ENCODE measurements at places on chromosomes 11 and 22.

DNA sequence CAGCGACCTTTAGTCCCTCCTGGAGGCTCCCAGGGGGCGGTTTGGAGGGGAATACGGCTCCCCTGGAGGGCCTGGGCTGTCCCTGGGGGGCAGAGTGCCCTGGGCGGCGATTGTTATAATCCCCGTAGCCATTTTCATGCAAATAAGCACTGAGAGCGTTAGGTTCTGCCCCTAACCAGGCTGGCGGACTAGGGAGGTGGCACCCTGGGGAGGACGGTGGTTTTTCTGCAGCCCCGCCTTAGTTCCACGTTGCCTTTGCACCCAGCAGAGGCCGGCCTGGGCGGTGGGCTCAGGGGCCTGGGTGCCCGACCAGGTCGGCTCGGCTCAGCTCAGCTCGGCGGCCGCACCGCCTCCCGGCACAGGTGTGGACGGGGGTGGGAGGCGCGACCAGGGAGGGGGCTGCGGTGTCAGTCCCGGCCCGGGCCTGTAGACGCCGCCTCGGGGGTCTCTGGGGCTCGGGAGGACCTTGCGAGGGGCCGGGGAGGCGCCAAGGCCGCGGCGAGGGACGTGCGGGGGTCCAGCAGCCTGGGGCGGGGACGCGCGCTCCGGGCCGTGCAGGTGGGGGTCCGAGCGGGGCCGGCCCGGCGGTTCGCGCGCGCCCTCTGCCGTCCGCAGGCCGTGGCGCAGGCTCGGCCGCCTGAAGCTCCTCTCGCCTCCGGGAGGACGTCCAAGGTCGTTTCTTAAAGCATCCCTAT, 2.3 kb upstream of the DUSP8 start:
- DNase-seq = peak; percentile 85
- H3K4me1 ChIP-seq = peaks cover 42% of the 10 kb centered on the region

DNA sequence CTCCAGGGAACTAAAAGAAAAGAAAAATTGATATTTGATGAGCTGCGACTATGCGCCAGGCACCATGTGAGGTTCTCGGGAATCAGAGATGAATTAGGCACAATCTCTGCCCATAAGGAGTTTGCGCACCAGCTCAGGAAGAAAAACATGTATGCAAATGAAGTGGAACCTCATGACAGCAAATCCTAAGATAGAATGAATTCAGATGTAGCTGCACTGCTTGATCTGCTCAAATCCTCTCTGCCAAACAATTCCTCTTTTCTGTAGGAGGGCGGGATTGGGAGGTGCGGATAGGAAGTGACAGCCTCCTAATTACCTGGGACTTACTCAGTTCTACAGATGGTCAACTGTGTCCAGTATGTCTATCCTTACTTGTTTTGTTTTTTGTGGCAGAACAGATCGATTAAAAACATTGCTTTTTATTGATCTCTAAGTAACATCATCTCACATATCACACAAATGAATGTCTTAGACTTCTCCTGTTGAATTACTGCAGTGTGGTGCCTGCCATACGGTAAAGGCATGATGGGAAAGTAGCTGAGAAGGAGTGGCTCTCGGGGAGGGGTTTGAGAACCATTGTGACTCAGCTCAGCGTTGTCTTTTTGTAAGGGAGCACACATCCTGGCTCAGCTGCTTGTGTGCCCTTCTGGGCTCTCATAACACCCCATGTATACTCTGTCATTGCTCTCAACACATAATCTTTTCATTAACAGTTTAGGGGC, 13.9 kb downstream of the CRTAM start:
- no peaks in the 10 kb centered on the region for H3K4me1 ChIP-seq
- H3K36me3 ChIP-seq = no peaks in the 10 kb centered on the region
- peaks cover 9% of the 10 kb centered on the region for H3K27me3 ChIP-seq
- no peak for DNase-seq
- no peak overlapping the region for H3K27ac ChIP-seq

GRCh38 chr11:9301720-9302119, 12.7 kb downstream of the TMEM41B start:
- no peaks in the 10 kb centered on the region for H3K27me3 ChIP-seq
- peaks cover 28% of the 10 kb centered on the region for H3K36me3 ChIP-seq
- no peak for DNase-seq
- H3K27ac ChIP-seq = no peak overlapping the region

DNA sequence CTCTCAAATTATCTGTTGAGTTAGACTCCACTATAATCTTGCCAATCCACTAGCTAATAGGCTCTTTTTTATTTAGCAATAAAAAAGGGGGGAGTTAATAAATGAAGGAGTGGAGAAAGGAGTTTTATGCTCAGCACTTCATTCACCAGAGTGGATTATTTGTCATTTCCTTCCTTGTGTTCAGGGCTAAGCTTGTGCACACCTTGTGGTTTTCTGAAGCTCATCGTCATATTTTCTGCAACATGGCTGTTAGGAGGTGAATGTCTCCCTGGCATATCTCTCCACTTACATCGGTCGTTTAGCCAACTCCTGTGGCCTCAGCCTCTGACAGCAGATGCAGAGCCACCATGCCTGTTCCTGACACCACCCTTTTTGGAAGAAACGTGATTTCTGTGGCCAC, 83.9 kb upstream of the MTNR1B start:
- no peaks in the 10 kb centered on the region for H3K27me3 ChIP-seq
- H3K36me3 ChIP-seq = no peaks in the 10 kb centered on the region
- H3K27ac ChIP-seq = no peak overlapping the region
- H3K4me1 ChIP-seq = no peaks in the 10 kb centered on the region

GRCh38 chr11:1869427-1870325, 16.8 kb downstream of the LSP1 start:
- no peak for DNase-seq
- H3K4me3 ChIP-seq = peak overlapping the region; percentile 28
- no peaks in the 10 kb centered on the region for H3K36me3 ChIP-seq
- H3K4me1 ChIP-seq = peaks cover 38% of the 10 kb centered on the region
- peak overlapping the region; percentile 40 for H3K27ac ChIP-seq
- H3K27me3 ChIP-seq = no peaks in the 10 kb centered on the region

- no peak overlapping the region for H3K4me3 ChIP-seq
- H3K27ac ChIP-seq = no peak overlapping the region
- DNase-seq = no peak
- H3K36me3 ChIP-seq = peaks cover 20% of the 10 kb centered on the region
Observed at GRCh38 chr11:33742249-33742851, 6.1 kb upstream of the CD59 start.

DNA sequence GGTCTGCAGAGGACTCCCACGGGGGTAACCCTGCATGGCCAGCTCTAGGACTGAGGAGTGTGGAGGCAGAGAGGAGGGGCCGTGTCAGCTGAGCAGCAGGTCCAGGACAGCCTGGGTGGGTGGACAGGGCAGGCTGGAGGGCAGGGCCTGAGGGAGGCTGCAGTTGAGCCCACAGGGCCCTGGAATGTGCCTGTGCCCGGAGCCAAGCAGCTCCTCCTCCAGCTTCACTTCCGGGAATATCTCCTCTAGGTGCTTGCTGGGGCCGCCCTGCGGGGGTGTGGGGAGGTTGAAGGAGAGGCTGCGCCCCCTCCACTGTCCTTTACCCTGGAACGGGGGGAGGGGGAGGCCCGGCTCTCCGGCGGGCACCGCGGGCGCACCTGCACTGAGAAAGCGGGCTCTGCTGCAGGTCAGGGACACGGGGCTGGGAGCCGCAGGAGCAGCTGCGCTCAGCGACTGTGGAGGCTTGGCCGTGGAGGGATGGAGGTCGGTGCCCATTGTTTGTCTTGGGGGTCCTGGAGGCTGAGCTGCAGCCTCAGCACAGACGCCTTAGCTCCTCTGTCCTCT, 1293.2 kb downstream of the BRD1 start:
- no peaks in the 10 kb centered on the region for H3K27me3 ChIP-seq
- no peaks in the 10 kb centered on the region for H3K36me3 ChIP-seq
- H3K27ac ChIP-seq = no peak overlapping the region
- DNase-seq = no peak

- H3K4me3 ChIP-seq = no peak overlapping the region
- H3K4me1 ChIP-seq = no peaks in the 10 kb centered on the region
- no peak for DNase-seq
- no peak overlapping the region for H3K27ac ChIP-seq
- H3K27me3 ChIP-seq = no peaks in the 10 kb centered on the region
Observed at GRCh38 chr11:32305460-32305859, 129.9 kb downstream of the WT1 start.

GRCh38 chr11:129453293-129453721, 77.7 kb downstream of the BARX2 start:
- peaks cover 21% of the 10 kb centered on the region for H3K27me3 ChIP-seq
- no peak overlapping the region for H3K4me3 ChIP-seq
- H3K27ac ChIP-seq = no peak overlapping the region
- H3K4me1 ChIP-seq = no peaks in the 10 kb centered on the region

- no peaks in the 10 kb centered on the region for H3K4me1 ChIP-seq
- no peaks in the 10 kb centered on the region for H3K27me3 ChIP-seq
- no peaks in the 10 kb centered on the region for H3K36me3 ChIP-seq
Observed at GRCh38 chr11:87966216-87966615, 209.0 kb downstream of the RAB38 start.

DNA sequence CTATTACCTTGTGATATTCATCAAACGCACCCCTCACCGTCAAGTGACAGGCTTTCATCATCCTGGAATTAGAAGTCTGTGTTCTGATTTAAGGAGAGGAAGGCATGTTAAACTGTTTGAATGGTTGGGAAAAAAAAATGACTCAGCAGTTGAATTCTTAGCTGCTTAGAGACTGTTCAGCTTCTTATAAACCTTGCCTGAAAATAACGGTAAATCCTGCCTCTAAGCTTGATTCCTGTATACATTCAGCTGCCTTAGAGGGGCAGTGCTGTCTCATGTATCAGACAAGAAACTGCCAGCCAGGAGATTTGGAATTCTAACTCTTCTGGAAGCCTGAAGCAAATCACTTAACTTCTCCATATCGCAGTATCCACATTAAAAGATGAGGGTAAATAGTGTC, 437.4 kb downstream of the JRKL start:
- H3K4me1 ChIP-seq = no peaks in the 10 kb centered on the region
- no peak overlapping the region for H3K27ac ChIP-seq
- no peaks in the 10 kb centered on the region for H3K36me3 ChIP-seq
- H3K4me3 ChIP-seq = no peak overlapping the region
- no peak for DNase-seq

DNA sequence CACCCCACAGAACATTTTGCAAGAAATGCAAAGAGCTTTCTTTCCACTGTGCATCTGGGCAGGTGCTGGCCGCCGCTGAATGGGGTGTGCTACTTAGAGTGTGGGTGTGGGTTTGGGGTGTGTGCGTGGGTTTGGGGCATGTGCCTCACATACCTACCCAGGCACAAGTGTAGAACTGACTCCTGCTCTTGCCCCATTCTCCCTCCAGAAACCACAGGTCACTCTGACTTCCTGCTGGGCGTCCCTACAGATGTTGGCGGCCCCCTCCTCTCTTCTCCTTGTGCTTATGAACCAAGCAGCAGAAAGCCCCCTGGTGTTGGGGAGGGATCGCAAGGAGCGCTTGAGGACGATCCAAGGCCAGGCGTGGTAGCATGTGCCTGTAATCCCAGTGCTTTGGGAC, 63.9 kb downstream of the GRIK4 start:
- DNase-seq = no peak
- no peaks in the 10 kb centered on the region for H3K36me3 ChIP-seq
- no peak overlapping the region for H3K27ac ChIP-seq
- H3K27me3 ChIP-seq = peaks cover 7% of the 10 kb centered on the region
- H3K4me3 ChIP-seq = no peak overlapping the region

DNA sequence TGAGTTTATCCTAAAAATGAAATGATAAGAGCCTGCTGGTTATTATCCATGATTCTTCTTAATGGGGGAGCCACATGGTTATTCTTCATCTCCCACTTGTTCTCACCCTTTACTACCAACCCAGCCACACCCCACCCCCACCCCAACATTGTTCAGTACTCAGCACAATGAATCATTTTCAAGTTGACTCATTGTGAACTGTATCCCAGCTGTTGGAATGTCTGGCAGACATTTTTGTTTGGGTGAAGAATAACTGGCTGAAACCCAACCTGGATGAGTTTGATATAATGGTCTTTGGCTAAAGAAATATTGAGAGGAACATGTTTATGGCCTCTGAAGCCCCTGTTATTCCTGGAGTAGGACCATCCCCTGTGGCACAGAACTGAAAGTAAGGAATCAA, 136.2 kb downstream of the ELP4 start:
- no peaks in the 10 kb centered on the region for H3K36me3 ChIP-seq
- H3K4me3 ChIP-seq = no peak overlapping the region
- peak overlapping the region; percentile 33 for H3K27ac ChIP-seq
- no peaks in the 10 kb centered on the region for H3K4me1 ChIP-seq
- DNase-seq = no peak
- no peaks in the 10 kb centered on the region for H3K27me3 ChIP-seq

DNA sequence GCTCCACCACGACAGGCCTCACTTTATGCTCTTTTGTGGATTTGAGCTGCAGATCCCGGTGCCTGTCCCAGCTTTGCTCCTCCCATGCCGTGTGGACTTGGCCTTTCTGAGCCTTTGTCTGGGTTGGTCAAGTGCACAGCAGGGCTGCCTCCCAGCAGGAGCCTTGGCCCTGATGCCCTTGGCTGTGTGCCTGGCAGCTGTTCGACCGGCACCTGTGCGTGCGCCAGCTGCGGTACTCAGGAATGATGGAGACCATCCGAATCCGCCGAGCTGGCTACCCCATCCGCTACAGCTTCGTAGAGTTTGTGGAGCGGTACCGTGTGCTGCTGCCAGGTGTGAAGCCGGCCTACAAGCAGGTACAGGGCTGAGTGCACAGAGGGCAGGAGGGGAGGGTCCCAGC, 46.5 kb downstream of the MYO7A start:
- H3K27me3 ChIP-seq = no peaks in the 10 kb centered on the region
- H3K4me1 ChIP-seq = no peaks in the 10 kb centered on the region
- no peaks in the 10 kb centered on the region for H3K36me3 ChIP-seq
- H3K4me3 ChIP-seq = no peak overlapping the region
- no peak overlapping the region for H3K27ac ChIP-seq

- H3K4me1 ChIP-seq = peaks cover 46% of the 10 kb centered on the region
- no peak overlapping the region for H3K4me3 ChIP-seq
- DNase-seq = no peak
- H3K36me3 ChIP-seq = no peaks in the 10 kb centered on the region
- no peak overlapping the region for H3K27ac ChIP-seq
Observed at GRCh38 chr11:96211436-96211835, 131.6 kb downstream of the MAML2 start.

DNA sequence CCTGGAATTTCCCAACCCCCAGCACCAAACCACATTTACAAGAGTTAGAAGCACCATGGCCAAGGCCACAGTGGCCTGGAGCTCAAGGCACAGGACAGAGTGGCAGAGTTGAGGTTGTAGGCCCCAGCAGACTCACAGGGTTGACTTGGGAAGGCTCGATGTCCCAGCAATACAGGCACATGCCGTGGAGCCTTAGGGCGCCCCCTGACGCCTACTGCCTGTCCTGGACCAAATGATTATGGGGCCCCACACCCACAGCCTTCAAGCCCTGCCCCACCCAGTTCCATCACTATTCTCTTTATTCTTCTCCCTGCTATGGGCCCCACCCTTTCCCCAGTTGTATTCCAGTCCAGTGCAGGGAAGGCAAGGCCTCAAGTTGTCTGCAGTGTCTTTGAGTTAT, at the start of gene CCDC179:
CCDC179 (minus strand) TSS at position 234 of the 400 bp plus-strand sequence; CDS start at position 181, 53 bp downstream.
- no peak within 1 kb of the TSS for H3K4me3 ChIP-seq
- H3K27ac ChIP-seq = no peak within 1 kb of the TSS
- no peaks in the 10 kb centered on the region for H3K36me3 ChIP-seq
- H3K27me3 ChIP-seq = no peaks in the 10 kb centered on the region
- H3K4me1 ChIP-seq = no peaks in the 10 kb centered on the region

All from sigmoid colon (tissue), 7 donors.